Fibroblast of the aortic adventitia (primary cell): ENCODE measurements at places on chromosomes 16 and 17. TPM values are rescaled to one million over a fixed set of nuclear protein-coding genes. Genes with fewer than 3 reads are reported as not detected.

Gene KRT23
- not detected in 2 replicates for total RNA-seq

Gene AGRP
- not detected in 2 replicates for total RNA-seq

Gene MFSD6L
- not detected in 2 replicates for total RNA-seq

Gene CD300LF
- total RNA-seq: not detected in 2 replicates

Gene TRPV3
- 1.5 and 1.9 TPM in 2 replicates for total RNA-seq

Gene CEP112
- 7.2 and 10.6 TPM in 2 replicates for total RNA-seq

Gene LPO
- not detected in 2 replicates for total RNA-seq

Gene SPATA22
- not detected in 2 replicates for total RNA-seq

Gene SLFN12L
- total RNA-seq: 0.18 TPM in 1 of 2 replicates, not detected in the other

Gene DCAKD
- total RNA-seq: 22.2 and 31.3 TPM in 2 replicates

Gene COX6A2
- total RNA-seq: not detected in 2 replicates

Gene TP53TG3C
- total RNA-seq: not detected in 2 replicates

Gene MIEN1
- total RNA-seq: 33.1 and 76.0 TPM in 2 replicates

Gene VAT1L
- 4.6 and 12.2 TPM in 2 replicates for total RNA-seq
